GM12878 (cell line): ENCODE measurements at places on chromosomes 1 and 21.

DNA sequence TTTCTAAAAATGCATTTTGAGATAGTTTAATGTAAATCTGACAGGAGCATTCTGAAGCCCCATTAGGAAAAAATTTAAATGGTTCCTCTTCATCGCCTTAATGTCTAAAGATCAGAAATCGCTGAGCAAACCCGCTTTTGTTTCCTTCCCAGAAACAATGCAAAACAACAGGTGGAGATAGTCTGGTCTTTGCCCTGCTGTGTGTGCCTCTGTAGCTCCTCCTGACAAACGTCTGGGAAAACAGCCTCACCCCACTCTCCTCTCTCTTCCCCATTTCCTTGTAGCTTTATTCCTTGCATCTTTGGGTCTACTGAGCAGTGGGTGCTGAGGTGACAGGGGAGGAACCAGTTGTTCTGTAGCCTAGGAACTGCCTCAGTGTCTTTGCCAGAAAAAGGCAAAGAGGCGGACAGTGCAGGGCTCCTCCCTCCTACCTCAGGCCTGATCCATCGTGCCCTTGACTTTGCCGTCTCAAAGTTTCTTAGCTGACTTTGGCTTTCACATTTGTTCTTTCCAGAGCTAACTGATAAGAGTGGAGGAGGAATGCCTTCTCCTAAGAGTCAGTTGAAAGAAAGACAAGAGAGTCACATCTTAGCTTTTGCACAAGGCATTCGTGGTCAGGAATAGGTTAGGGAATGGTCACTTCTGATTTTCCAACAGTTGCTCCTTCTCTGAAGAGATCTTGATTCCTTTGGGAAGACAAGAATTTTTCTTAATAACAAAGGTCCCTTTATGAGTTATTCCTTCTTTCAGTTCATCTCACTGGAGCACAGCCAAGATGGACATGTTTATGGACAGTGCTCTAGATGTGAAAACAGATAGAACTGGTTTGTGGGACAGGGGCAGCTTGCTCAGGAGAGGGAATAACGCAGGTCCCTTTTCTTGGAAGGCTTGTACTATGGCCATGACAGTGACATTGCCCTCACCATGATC, 24.9 kb downstream of the SYT11 start:
- DNase-seq = no peak

DNA sequence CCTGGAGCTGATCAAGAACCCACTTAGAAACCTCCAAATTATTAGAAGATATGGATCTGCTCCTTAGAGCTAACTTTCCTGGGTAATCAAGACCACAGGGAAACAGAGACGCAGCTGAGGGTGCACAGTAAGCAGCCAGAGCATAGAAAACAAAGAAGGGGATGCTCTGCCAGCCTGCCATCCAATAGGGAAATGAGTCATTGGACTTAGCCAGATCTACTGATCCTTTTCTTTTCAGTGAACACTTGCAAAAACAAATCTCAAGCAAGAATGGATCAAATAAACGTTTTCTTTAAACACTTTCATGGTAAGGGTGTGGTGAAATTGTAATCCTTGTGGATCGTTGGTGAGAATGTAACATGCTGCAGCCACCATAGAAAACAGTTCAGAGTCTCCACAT, 474.0 kb downstream of the LTN1 start:
- DNase-seq = no peak

- no peak for DNase-seq
Measured at GRCh38 chr1:61406467-61406866, 318.5 kb downstream of the TM2D1 start.

DNA sequence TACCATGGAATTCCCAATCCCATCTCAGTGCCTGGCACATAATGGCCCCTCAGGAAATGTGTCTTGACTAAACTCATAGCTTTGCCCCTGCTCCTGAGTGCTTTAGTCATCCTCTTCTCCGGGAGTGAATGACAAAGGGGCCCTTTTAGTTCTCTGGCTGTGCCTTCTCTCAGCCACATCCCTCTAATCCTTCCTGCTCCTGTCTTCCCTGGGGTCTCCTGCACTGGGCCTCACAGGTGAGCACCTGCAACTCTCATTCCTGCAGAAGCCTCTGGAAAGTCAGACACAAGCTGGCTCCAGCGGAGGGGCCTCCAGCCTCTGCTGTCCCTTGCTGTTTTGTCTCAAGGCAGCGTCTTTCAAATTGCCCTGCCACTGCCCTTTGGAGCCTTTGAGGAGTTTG, 14.0 kb upstream of the ETV3L start:
- DNase-seq = no peak

GRCh38 chr1:228340686-228341449, 65.8 kb downstream of the TRIM11 start:
- DNase-seq = no peak

- peak; percentile 77 for DNase-seq
Measured at GRCh38 chr1:198669023-198669698, 30.3 kb downstream of the PTPRC start.

DNA sequence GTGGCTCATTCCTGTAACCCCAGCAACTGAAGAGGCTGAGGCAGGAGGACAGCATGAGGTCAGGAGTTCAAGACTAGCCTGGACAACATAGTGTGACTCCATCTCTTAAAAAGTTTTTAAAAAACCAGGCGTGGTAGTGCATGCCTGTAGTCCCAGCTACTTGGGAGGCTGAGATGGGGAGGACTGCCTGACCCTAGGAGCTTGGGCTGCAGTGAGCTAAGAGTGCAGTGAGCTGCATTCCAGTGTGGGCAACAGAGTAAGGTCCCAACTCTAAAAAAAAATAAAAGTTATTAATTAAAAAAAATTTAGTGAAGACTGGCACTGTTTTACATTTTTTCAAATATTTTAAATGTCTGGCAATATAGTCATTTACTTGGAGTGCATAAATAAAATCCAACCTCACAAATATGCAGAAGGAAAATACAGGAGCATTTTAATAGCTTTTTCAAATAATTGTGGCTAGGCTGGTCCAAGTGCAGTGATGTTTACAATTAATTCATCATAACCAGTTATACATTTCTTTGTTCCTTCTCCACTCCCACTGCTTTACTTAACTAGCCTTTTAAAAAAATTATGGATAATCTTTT, 10.8 kb downstream of the ZBTB8OS start:
- no peak for DNase-seq

DNA sequence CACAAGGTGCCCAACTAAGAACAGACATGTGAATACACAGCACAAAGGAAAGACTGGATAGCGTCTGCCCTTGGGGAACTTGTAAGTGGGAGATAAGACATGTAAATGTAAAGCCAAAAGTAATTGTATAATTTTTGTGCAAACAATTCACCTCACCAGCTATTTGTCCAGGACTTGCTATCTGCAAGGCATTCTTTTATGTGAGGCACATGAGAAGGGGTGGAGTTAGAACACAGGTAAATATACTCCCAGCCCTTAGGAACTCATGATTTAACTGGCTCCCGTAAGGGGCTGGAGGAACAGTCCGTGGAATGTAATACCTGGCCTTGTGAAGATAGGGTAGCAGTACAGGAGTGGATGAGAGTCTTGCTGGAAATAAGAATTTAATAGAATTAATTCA, 61.3 kb downstream of the CDK18 start:
- DNase-seq = no peak
